ENCODE measurements at places on chromosomes 2 and 18.

- no peak for DNase-seq
Measured at GRCh38 chr2:169693360-169693759, 845 bp downstream of the CFAP210 start.

DNA sequence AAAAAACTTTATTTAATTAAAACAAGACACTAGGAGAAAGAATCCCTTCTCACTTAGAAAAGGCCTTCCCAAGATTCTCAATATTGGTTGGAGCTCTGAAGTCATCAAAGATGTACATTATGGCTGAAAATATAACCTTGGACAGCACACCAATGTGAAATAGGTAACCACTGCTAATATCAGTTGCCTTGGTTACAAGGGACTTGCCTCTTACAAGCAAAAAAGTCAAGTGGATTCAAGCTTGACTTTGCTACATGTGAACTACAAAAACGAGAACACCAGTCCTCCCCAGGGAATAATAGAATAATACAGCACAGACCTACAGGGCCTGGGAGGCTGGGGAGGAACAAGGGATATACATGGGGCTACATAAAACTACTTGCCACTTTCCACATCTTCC is 46.1 kb downstream of the NABP1 start:
- no peak for DNase-seq

- peak; percentile 54 for DNase-seq
Measured at GRCh38 chr18:24397131-24397693, 412 bp downstream of the OSBPL1A start.

DNA sequence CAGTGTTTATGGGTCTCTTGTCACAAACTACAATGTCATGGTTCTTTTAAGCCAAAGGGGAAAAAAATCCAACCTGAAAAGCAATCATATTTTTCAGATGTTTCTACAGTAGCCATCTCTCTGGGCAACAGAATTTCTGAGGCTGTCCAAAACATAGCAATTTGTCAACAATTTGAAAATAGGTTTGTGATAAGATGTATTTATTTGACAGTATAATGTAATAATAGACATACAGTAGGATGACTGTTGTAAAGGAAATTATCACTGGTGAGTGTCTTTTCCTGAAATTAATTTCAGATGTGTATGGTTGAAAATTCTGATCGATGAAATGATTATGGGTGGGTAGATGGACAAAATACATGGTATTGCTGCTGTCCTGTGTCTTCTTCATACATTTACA is 1230.1 kb upstream of the CDH2 start:
- DNase-seq, result no peak

DNA sequence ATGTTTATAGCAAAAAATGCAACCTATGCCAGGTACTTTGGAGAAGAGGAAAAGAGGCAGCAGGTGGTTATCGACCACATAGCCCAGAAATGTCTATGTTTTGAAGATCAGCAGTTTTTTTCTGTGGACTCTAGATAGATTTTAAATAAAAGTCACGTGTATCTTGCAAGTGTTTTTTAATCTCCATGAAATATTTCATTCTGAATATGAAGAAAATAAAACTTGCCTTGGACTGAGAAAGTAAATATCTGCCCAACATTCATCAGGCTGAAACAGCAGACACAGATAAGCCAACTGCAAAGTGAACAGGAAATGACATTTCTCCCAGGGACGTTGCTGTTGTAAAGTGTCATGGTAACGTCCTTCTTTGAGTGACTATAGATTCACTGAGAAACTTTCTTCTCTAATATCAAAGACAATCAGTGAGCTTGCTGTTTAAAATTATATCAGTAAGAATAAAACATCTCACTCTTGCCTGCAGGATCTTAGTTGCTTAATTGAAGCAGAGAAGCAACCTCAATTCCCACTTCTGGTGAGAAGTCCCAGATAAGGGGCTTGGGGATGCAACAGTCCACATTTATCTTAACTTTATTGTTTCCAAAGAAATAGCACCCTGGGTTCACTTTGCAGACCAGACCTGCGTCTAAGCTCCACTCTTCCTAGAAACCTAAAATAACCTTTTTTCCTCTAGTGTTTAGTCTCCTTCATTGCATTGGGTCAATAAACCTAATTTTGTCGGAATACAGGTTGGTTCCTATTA is 6.3 kb downstream of the MYOM1 start:
- DNase-seq, result no peak

DNA sequence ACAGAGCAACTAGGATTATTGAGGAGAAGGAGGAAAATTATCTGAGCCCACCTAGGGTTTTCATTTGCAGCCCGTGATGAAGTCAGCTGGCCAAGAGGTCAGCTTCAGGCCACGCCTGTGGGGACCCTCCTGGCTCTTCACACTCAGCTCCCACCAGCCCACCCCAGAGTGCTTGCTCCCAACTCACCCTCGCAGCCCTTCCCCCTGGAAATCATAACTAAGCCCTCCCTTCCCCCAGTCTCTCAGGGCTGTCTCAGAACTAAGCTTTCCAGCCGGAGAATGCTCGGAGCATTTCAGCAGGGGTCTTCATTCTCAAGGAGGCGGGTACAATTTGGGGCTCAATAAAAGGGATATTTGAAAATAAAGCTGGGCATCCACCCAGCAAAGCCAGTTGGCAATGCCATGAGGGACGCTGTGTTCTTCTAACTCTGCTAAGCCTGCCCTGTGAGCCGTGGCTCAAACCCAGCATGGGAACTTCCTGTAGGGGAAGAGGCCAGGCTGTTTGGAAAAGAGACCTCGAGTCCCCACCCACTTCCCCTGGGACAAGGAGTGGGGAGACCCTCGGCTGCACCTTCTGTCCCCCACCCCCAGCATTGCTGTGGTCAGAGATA is 194.9 kb downstream of the CTIF start:
- no peak for DNase-seq

GRCh38 chr2:7031547-7032245 is 114.5 kb downstream of the RNF144A start:
- no peak for DNase-seq

DNA sequence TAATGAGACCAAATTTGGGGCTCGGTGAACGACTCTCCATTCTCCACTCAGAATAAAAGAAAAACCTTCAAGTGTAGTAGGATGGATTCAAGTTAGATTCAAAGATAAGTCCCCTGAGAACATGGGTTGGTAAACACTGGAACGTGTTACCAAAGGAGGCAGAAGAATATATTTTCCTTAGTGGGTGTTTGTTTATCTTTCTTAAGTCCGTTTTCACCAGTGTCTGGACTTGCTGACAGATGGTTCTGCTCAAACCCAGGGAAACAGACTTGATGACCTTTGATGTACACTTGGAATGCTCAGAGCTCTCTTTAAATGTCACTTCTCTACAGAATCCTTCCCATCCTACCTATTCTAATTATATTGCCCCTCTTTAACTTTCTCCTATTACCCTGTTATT is 310.3 kb upstream of the ZNF521 start:
- DNase-seq, result no peak

GRCh38 chr2:32484937-32485336 is 128.1 kb downstream of the BIRC6 start:
- DNase-seq, result no peak

DNA sequence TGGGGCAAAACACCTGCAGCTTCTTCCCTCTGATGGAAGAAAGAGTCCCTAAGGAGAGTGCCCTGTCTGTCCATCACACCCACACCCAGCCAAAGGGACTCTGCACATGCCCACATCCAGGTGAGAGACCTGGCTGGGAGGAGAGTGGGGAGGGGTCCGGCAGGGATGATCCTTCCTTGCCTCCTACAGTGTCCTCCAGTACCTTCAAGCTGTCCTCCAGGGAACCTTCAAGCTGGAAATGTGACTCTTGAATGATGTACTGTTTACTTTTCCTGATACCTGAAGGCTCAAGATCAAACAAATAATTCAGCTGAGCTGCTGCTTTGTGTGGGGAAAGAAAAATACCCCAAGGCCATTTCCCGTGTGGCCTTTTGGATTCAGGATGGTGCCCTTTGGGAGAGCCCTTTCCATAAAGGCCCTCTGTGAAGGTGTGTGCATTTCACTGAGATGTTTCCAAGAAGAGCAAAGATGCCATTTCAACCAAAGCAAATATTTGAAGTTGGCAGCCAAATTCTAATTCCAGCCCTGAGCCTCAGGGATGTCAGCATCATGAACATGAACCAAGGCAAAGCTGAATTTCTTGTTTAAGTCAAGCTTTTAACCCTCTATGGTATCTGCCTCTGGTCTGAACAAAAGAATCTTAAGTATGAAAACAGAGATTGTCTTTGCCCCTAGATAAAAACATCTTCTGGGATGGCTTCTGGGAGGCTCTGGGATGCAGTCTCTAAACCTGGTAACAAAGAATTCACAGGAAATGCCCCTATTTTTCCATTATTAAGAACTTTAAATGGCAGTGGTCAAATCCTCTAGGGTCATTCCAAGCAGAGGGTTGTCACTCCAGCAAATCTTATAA is 11.1 kb downstream of the EVA1A start:
- DNase-seq, result no peak

DNA sequence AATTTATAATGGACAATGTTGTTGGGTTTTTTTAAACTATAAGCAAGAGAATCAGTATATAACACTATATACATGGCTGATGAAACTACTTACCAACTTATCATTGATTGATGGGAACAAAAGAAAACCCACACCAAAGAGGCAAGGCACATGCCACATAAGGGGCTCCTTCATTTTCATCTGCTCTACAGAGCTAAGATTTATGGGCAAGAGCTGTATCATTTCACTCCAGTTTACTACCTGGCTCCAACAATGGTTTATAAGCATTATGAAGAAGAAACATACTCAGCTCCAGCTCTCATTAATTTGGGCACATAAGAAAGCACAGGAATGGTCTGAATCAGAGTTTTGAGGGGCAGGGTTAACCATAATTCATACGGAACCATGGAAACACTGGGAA is 283.3 kb downstream of the AGPS start:
- DNase-seq, result no peak

DNA sequence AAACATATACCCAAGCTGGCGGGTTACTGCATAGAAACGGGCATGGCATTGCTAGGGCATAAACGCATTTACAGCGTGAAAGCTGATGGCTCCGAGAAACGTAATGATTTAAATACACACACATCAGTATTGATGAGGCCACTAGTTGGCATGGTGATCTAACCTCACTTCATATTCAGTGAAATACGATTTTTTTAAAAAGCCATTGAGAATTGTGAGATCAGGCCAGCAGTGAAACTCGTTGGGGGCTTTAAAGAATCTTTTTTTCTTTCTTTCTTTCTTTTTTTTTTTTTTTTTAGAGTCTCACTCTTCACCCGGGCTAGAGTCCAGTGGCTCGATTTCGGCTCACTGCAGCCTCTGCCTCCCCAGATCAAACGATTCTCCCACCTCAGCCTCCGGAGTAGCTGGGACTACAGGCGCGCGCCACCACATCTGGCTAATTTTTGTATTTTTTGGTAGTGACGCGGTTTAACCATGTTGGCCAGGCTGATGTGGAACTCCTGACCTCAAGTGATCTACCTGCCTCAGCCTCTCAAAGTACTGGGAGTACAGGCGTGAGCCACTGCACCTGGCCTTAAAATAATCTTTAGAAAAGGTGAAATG is 2.4 kb upstream of the SMAD7 start:
- DNase-seq, result no peak

DNA sequence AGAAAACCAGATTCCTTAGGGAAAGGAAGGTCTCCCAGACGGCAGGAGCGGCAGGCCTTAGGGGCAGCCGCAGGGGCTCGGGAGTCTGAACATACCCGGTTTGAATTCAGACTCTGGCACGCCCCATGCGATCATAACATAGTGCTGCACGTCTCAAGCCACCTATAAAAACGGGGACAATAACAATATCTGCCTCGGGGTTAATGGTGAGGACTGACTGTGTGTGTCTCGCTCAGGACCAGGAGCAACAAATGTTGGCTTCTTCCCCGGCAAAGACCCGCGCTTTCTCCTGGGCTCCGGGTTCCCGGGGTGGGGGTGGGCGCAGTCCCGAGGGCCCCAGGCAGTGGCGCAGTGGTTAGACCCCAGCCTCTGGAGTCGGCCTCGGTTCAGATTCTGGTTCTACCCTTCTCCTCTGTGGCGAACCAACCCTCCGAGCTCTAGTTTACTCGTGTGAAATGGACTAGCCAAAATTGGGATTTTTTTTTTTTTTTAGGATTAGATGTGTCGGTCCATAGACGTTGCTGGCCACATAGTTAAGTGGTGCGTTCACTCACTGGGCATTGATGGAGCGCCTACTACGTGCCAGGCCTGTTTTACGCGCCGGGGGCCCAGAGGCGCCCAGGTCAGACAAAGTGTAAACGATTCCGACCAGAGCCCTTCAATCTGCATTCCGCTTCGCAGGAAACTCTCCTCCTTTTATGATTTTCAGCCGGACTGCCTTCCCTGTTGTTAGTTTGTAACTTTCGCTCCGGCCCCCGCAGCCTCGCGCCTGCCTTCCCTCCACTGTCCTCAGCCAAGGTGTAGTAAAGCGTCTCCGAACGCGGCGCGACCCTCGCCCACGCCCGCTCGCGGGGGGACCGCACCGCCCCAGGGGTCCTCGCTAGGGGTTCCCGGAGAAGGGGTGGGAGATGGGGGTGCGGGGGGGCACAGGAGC is 820 bp upstream of the SH3BP4 start:
- no peak for DNase-seq

DNA sequence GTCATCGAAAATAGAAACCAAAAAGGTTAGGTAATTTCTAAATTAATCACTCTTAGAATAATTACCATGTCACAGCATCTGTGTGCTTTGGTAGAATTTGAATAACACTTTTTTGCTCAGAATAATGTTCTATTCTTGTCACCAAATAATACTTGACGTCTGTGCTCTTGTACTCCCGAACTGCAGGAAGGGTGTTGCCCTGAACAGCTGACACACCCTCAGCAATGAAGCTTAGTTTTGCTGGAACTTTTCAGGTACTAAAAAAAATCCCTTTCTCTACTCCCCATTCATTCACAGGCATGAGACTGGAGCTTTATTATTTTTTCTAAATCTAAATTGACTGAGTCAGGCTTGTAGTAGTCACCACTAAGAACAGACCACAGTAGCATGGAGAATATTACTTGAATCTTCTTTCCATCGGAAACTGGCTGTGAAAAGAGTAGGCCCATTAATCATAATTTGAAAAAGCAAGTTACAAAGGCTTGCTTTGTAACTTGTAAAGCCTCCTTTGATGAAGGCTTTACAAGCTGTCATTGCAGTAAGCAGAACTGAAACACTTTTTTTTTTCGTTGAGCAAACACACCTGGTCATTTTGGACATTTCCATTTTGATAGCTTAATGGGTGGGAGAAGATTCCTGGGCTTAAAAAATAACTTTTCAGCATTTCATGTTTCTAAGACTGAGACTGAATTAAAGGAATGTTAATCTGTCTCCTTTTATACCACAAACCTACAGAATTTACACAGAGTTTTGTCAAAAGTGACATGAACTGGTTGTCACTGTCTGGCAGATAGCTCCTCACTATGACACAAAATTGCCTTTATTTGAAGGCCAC is 70.3 kb upstream of the PELI1 start:
- no peak for DNase-seq

DNA sequence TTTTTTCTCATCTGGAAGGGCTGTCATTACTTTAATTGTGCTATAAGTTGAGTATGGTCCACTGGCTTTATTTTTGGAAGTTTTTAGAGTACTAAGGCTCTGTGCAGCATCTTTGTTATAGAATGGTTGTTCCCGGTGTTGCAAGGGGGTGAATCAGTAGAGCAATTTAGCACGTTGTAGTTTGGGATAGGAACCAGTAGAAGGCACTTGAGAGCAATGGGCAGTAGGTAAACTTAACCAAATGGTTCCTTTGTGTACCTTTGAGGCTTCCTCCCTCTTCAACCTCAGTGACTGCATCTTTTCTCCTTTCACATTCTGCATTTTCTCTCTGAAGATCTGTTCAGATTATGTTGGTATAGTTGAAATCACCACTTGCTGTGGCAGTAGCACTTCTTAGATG is 238.2 kb upstream of the SYT4 start:
- no peak for DNase-seq

GRCh38 chr2:97870396-97870843 is 125.3 kb downstream of the TMEM131 start:
- no peak for DNase-seq
